ENCODE measurements at places on chromosomes 11 and 22.

- DNase-seq, result no peak
Measured at GRCh38 chr11:20327377-20327935, 36.1 kb upstream of the HTATIP2 start.

GRCh38 chr22:44596396-44597125 lies 98.5 kb upstream of the RTL6 start:
- peak; percentile 65 for DNase-seq

DNA sequence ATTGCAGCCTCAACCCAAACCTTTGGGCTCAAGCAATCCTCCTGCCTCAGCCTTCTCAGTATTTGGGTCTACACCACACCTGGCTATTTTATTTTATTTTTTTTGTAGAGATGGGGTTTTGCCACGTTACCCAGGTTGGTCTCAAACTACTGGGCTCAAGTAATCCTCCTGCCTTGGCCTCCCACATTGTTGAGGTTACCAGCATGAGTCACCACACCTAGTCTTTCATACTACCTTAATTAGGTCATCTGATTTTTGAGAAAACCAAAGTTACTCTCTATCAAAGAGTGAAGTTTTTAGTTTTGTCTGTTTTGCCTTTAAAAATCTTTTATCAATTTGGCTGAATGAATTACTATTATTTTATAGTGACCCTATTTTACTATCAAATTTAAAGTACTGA lies 335.6 kb upstream of the LRRC4C start:
- no peak for DNase-seq

GRCh38 chr22:21736084-21736642 lies 569 bp upstream of the YPEL1 start:
- DNase-seq, result no peak

DNA sequence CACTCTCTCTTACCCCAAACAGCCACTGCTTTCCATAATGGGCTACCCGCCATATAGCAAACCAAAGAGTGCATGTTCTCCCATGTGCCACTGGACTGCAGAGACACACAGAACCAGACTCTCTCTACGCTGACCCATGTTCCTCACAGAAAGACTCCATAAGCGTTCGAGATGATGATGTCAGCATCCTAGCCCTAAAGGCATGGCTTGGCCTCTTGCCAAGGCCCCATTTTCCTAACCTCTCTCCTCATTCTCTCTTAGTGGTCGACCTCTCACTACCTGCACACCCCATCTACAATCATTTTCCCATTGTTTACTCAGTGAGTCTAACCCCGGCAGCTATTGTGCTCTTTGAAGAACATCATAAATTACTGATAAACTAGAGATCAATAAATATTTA lies 4.9 kb downstream of the NDUFC2 start:
- no peak for DNase-seq

GRCh38 chr11:98027652-98028051 lies 993.1 kb upstream of the CNTN5 start:
- DNase-seq, result no peak
